Eye (tissue), 1 donor: ENCODE measurements at places on chromosomes 6 and 20.

DNA sequence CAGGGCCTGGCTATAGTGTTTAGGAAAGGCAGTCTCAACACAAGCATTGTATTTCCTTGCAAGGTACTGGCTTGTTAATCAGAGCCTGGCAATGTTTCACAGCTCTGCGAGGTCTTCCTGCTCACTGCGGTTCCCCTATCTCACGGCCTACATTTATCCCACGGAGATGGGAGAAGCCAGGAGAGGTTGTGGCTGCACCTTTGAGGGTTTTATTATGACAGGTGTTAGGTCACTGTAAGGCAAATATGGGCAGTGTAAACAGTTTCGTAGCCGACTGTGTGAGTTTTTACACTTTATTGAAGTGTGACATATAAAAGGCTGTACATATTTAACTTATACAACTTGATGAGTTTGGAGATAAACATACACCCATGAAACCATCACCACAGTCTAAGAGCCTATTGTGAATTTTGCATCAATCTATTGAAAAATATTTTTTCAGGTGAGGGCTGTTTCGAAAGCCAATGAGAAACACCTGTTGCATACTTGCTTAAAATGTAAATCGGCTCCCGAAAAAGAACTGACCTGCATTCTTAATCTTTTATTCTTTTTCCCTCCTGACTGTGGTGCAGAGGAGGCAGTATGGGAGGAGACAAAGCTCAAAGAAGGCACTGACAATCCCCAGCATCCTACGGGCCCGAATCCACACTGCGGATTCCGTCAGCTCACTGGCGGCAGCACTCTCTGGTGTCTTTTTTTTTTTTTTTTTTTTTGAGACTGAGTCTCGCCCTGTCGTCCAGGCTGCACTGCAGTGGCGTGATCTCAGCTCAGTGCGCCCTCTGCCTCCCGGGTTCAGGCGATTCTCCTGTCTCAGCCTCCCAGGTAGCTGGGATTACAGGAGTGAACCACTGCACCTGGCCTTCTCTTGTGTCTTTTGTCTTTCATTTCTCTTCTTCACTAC is 7.5 kb upstream of the RBM38 start:
- DNase-seq = no peak

GRCh38 chr6:101730954-101731353 is 337.4 kb downstream of the GRIK2 start:
- no peak for DNase-seq

GRCh38 chr6:100300221-100300736 is 164.4 kb downstream of the SIM1 start:
- no peak for DNase-seq

DNA sequence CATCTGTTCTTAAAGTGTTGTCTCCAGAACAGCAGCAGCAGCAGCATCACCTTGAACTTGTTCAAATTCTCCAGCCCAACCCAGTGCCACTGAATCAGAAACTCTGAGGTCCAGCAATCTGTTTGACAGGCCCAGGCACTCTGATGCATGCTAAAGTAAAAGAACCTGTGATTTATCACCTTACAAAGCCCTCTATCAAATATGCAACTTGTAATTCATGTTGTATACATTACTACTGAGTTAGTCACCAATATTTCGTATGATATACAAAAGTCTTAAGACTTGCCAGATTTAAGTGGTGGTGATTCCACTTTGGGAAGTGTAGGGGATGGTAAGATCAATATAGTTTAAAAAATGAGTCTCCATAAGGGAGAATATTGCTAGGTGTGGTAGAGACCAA is 6.0 kb upstream of the CD164 start:
- no peak for DNase-seq

DNA sequence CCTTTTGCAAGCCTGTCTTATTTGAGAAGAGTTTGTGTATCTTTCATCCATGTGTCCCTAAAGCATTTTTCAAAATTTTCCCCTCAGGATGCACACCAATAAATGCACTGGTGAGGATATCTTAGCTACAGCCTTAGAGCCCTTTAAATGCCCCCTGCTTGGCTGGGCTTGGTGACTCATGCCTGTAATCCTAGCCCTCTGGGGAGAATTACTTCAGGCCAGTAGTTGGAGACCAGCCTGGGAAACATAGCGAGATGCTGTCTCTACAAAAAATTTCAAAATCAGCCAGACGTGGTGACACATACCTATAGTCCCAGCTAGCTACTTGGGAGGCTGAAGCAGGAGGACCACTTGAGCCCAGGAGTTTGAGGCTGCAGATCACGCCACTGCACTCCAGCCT is 33.8 kb upstream of the PLCB4 start:
- DNase-seq = peak; percentile 11

GRCh38 chr20:45848969-45849582 is 8.1 kb downstream of the ACOT8 start:
- no peak for DNase-seq

DNA sequence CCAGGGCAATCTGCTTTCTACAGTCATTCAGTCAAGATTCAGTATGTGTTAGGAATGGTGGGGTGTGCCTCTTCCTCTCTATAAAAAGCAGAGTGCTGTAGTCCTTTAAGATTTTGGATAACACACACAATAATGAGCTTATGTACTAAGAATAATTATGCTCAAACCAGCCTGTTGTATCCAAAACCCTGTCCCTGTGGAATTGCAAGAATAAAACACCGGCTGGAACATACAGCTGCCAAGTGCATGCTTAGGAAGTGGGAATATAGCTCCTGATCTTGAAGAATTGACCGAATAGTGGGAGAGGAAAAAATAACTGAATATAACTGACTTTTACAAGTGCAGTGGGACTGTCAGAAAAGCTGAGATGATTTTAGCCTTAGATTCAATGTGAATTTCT is 979 bp upstream of the MOCS1 start:
- no peak for DNase-seq

DNA sequence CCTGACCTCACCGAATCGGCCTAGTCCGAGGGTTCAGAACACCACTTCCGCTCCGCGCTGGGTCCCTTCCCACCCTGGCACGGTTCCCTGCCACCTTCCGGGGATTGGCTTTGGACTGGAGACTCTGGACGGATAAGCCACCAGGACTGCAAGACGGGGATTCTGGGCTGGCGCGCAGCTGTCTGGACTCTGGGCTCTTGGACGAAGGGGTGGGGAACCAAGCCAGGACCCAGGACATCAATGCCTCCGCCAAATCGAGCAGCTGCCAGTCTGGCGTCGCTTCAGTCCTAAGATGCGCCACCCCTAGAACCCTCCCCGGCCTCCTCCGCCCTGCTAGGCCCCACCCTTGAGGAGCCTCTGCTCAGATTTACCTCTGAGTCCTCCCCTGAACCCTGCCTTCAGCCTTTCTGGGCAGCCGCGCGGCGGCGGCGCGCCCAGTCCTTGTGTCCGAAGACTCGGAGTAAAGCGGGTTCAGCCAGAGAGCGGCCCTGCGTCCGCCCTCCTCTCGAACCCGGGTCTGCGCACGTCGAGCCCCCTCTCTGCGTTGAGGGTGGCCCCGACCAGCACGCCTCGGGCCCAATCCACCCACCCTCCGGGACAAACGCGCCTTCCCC is 1.2 kb downstream of the KCNK17 start:
- no peak for DNase-seq

DNA sequence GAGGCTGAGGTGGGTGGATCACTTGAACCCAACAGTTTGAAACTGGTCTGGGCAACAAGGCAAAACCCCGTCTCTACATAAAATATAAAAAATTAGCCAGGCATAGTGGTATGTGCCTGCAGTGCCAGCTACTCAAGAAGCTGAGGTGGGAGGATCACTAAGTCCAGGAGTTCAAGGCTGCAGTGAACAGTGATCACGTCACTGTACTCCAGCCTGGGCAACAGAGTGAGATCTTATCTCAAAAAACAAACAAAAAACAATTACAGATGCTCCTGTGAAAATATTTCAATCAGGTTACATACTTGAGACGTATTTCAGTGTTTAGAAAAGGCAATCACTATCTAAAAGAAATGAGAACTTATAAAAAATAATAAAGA is 33.8 kb downstream of the RANBP9 start:
- no peak for DNase-seq

DNA sequence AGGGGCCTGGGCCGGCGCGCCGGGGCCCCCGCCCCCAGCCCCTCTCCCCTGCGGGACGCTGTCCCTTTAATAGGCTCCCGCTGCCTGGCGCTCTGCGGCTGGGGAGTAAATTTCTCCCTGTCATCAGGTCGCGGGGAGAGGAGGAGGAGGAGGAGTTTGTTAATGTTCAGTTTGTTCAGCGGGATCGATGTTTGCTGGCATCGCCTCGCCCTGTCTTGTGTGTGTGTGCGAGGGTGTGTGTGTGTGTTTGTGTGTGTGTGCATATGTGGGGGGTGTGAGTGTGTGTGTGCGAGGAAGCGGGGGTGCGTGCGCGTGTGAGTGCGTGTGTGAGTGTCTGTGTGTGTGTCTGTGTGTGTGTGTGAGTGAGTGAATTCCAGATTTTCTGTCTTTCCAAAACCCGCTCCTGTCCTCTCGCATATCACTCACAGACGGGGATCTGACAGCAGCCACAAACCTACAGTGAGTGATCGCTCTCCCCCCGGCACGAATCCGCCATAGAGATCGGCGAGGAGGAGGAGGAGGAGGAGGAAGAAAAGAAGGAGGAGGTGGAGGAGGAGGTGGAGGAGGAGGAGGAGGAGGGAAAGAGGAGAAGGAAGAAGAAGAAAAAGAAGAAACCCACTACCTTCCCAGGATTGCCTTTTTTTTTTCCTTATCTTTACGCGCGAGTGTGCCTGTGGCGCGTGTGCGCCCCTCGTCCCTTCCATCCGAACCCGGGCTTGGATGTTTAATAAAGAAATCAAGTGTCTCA is at the start of gene TSHZ2:
TSHZ2 (plus strand) TSS at position 169 of the 748 bp plus-strand sequence. CDS start 936 bp downstream, outside the sequence.
- peak; percentile 83 for DNase-seq

- DNase-seq = peak; percentile 69
Observed at GRCh38 chr20:25863536-25864325, 167.1 kb upstream of the ZNF337 start.

GRCh38 chr6:50966986-50967385 is 148.3 kb downstream of the TFAP2B start:
- no peak for DNase-seq

DNA sequence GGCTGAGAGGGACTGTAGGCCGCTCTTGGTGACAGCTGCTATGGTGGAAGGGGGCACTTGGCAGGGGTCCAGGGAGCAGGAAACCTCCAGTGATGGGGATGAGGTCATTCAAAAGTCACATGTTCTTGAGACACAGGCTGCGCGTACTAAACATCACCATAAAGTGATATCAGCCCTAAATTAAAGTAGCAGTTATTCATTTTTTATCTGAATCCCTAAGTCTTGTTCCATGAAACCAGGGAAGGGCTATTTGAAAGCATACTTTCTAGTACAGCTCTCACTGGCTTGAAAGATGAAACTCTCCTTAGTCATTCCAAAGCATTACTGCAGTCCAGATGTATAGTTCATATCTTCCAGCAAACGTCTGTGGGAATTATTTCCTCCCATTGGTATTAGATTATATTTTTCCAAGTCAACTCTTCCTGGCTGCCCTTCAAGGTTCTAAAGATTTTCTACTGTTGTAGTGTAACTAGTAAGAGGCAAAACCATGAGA is 373.1 kb downstream of the CD109 start:
- peak; percentile 57 for DNase-seq

GRCh38 chr20:32168184-32168910 is 39.2 kb downstream of the PLAGL2 start:
- peak; percentile 37 for DNase-seq

DNA sequence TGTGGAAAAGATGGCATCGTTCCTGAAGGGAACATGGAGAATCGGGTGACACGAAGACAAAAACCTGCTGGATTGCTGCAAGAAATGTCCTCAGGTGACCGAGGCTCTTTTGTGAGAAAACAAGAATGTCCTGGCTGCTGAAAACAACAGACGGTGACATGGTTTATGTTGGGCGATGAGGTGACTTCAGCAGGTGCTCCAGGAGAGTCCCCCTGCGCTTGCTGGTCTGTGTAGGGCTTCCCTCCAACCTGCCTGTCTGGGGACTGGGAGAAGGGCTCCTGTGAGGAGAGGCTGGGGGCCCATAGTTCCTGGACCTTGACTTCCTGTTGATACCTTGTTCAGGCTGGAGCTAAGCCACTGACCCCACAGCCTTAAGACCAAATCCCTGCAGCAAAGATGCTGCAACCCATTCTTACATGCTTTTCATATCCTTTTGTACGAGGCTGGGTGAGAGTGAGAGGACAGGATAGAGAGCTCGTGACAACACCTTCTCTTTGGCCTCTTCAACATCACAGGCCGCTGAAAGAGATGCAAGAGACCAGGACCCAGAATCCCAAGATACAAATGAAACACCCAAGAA is 134.8 kb downstream of the CD83 start:
- no peak for DNase-seq

GRCh38 chr20:63366390-63367365 is 5.5 kb upstream of the CHRNA4 start:
- peak; percentile 84 for DNase-seq

GRCh38 chr6:30830438-30830837 is 53.9 kb upstream of the DDR1 start:
- no peak for DNase-seq

GRCh38 chr6:169851641-169852503 is 100.5 kb downstream of the ERMARD start:
- DNase-seq = peak; percentile 29

- DNase-seq = peak; percentile 18
Observed at GRCh38 chr6:37785663-37786270, 33.8 kb upstream of the ZFAND3 start.

- DNase-seq = no peak
Observed at GRCh38 chr6:154606457-154606856, 96.0 kb upstream of the CNKSR3 start.

DNA sequence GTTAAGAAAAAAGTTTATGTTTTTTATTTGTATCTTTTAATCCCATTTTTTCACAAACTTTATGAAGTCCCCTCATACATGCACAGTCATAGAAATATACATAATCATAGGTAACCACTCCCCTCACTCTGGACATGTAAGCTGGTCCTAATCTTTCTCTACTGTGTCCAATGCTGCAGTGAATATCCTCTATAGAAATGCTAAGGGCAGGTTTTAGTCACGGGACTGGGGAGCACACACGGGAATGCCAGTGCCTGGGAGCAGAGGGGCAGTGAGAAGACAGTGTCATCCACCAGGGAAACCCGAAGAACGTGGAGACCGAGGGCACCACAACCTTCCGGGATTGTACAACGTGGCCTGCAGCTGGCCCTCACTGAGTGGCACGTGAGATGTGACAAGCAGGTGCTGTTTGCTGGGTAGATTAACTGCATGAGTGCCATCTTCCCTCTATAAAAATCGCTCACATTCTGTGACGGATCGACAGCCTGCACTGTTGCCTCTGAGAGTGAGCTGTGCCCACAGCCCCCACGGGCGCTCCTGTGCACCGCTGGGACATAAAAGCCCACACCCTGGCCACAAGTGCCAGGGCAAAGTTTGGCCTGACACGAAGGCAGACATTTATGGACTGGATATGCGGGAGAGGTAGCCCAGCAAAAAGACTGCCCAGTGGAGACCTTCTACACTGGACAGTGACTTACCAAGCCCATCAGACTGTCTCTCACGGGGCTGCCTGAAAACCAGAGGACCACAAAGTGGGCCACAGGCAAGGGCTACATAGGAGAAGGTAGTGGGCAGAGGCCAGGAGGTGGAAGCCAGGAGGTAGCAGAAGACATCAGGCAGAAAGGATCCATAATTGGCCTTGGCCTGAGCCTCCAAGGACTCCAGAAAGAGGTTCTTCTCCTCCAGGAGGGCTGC is 63.2 kb downstream of the FGD2 start:
- no peak for DNase-seq

GRCh38 chr20:45448270-45448669 is 21.3 kb upstream of the WFDC2 start:
- no peak for DNase-seq
